ENCODE measurements at places on chromosomes 4 and X.

DNA sequence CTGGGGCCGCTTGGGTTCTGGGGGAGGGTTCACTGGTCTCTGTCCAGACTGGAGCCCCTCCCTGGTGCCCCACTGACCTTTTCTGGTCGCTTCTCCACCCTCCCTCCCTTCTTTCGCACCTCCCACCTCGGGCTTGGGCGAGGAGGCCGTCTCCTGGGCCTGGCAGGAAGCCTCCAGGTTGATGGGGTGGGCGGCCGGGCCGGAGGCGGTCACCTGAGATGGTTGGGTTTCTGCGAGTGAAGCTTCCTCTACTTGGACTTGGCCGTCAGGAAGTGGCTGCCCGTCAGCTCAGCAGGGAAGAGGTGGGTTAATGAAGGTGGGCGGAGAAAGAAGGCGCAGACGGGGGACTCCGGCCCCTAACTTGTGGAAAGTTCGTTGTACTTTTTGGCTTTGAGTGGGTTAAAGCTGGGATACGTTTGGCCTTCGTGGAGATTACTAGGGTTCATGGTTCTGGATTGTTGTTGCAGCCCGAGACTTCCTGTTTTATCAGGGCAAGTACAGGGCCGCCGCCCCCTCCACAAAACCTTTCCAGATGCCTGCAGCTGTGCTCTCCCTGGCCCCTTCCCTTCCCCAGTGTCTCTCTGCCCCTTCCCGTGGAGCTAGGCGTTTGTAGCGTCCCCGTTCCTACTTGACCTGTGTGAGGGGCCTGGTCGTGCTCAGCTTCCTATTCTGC is 1.2 kb downstream of the AKAP17A start:
- DNase-seq = no peak

DNA sequence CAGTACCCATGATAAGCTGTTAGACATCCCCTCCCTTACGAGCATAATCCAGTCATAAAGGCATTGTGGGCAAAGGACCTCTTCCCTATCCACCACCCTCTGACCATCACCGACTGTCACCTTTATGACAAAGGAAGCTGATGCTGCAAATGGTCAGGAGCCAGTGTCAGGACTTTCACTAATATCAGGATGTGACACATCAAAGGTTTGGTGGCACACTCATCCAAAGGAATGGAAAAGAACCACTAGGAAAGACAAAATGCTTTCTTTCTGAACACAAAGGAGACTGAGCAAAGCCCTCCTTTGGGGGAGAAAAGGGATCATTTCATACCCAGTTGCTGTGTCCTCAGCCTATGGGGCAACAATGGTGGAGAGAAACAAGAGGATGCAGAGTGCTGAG is 66.9 kb upstream of the PROM1 start:
- DNase-seq = no peak

DNA sequence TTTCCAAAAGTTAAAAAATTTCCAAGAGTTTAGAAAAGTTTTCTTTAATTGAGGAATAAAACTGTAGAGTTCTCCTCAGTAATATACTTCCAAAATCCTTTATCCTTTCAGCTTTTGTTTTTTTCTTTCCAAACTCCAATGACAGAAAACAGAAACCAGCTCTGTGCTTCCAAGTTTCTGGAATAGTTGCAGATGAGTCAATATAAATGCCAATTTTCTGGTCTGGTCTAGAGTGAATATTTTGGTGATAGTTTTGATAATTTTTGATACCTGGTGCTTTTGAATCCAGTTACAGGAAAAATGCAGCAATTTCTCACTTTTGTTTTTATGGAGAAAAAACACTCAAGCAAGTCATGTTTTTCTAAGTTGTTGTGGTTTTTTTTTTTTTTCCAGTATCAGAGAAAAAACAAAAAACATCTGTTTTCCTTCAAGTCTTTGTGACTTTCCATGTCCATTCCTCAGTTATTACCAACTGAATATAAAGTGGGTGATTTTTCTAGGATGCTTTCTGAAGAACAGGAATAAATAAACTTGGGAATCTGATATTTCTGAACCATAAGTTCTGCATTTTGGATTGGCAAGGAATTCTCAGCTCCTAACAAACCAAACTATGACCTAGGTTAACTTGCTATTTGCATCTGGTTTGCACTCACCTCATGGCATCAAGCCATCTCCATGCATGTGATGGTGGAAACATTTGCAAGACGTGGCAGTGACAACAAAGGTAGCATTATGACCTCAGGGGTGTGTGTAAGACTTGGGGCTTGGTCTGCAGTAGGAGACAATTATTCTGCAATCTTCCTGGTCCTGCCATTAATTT is 139.1 kb downstream of the VEGFC start:
- DNase-seq = no peak

DNA sequence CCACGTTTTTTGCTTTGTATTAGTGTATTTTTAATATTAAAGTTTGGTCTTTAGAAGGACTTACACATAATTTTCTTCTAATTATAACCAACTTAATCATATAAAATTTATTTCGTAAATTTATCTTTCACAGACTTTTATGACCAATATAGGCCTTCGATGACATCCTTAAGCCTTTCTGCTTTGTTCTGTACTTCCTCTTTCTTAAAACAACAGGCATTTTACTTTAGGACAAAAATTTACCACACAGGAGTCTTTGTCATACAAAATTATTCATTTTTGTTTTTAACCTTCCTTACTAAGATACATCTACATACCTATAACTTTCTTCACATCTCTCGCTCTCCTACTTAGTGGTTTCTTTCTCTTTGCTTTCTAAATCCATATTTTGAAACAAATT is 56.3 kb downstream of the RGS12 start:
- no peak for DNase-seq

GRCh38 chrX:137999552-137999951 is 433.6 kb downstream of the ZIC3 start:
- no peak for DNase-seq

DNA sequence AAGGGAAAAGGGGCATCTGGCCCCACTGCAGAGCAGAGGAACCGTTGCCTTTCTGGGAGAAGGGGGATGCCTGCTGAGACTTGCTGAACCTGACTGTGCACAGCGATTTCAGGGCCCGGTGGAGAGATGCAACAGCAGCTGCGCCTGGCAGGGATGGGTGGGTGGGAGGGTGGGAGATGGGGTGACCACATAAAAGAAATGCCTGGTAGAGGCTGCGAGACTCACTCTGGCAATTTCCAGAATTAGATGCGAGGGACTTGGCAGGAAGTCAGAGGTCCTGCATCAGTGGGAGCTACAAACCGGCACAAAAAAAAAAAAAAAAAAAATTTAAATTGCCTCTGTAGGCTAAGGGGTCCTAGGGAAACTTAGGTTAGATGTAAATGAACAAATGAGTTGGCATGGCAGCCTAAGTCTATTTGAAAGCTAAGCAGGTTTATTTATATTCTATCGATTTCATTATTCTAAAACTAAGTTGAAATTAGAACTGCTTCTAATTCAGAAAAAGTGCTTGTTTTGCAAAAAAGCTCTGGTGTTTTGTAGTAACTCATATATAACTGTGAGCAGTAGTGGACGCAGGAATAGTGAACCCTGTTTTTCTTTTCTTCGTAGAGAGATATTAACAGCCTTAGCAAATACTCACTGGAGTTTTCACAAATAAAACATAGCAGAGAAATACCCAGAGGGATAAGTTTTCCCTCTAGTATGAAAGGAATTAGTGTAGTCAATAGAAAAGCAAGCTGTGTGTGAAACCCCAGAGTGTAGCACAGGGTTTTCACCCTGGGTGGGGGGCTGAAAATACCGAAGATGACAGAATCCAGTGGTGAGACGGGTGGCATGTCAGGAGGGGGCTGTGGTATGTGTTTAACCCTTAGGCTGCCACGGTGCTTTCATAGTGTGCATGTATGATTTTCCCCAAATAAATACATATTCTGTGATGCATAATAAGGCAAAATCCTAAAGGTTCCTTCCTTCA is 130.1 kb downstream of the EGF start:
- no peak for DNase-seq

- DNase-seq = no peak
These were observed 29.7 kb upstream of the FGF2 start for GRCh38 chr4:122796801-122797404.

DNA sequence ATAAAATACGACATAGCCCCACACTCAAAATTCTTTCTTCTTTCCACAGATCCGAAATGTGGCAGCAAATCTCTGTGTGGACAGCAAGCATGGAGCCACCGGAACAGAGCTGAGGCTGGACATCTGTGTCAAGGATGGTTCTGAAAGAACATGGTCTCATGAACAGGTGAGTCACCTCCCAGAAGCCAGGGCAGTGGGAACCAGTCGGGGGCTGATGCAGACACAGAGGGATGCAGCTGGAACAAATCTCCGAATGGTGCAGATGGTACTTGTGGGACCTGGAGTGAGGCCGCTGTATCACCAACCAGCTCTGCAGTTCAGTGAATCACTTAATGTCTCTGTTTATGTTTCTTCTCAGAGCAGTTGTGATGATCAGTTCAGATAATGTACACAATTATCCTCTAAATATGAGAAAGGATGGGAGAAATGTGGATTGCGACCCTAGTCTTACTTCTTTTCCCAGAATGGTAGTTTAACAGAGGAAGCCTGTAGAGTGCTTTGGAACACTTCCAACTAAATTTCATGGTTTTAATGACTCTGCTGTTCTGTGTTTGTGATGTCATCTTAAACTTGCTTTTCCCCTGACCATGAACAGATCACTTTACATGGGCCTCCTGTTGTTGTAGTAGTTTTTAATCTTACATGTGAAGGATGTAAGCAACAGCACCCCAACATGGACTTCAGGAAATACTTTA is 159.3 kb upstream of the GALNT7 start:
- no peak for DNase-seq

- no peak for DNase-seq
These were observed 107.1 kb downstream of the TMEM131L start for GRCh38 chr4:153573221-153573620.

GRCh38 chr4:17761062-17761461 is 20.4 kb downstream of the FAM184B start:
- DNase-seq = no peak

- DNase-seq = no peak
These were observed 13.5 kb downstream of the ANKRD17 start for GRCh38 chr4:73244945-73245601.

DNA sequence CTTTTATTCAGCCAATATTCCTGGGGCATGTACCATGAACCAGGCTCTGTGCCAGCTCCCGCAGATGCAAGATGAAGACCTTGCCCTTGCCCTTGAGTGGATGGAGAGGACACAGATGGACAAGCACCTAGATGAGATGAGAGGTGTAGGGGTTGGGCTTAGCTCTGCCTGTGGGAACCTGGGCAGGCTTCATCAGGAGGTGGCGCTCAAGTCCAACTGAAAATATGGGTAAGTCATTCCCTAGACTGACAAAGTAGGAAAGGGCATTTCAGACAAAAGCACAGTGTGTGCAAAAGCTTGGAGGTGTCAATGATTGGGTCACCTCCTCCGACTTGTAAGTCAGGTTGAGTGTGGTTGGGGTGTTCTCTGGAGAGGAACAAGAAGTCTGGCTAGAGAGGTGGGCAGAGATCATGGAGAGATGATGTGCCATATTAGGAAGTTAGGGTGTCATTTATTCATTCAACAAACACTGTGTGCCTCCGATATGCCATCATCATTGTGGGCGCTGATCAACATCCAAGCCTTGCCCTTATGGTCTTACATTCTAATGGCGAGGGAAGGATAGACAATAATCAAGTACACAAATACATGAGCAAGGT is 64.6 kb downstream of the ANAPC4 start:
- DNase-seq = peak; percentile 6

GRCh38 chr4:38189445-38189844 is 229.2 kb downstream of the PTTG2 start:
- no peak for DNase-seq

DNA sequence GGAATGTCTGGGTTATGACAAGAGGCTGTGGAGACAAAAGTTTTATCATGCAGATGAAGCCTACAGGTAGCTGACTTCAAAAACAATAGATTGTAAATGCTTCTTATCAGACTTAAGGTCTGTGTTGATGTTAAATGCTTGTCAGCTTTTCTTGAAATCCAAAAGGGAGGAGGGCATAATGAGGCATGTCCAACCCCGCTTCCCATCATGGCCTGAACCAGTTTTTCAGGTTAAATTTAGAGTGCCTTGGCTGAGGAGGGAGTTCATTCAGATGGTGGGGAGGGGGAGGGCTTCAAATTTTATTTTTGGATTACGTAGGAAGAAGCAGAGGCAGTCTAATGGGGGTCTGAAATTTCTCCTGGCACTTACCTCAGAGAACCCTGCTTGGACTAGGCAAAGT is 207.7 kb upstream of the HDX start:
- DNase-seq = no peak

GRCh38 chrX:5748586-5749150 is 480.0 kb downstream of the NLGN4X start:
- no peak for DNase-seq

DNA sequence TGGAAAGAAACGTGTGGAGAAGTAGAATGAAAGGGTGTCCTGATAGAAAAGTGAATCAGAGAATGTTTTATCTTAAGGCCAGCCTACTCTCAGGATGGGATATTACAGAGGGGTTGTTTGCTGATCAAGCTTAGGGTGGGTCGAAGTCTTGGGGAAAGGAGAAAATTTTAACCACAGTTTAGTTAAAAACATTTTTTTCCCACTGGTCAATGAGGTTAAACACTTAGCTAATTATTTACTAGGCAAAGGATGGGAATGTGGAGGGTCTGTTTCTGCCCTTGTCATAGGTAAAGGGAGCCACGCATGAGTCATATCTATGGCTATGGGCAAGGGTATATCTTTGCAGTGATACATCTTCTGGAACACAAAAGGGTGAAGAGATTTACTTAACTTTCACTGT is 16.1 kb upstream of the SULT1E1 start:
- DNase-seq = no peak

DNA sequence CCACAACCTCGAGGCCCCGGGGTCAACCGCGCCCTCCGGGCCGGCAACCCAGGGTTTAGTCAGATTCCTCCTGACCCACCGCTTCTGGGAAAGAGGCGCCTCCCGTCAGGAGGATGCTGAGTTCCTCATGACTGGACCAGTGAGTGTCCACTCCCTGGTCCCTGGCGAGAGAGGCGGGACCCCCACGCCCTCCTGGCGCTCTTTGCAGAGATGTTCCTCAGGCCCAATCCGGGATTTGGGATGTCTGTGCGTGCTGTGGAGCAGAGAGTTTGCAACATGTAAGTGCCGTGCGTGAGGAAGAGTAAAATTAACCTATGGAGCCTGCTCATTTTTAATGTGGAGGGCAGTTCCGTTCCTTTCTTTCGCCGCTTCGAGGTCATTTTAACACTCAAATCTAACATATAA is 824 bp upstream of the UGDH start:
- DNase-seq = no peak

GRCh38 chrX:71107245-71107644 is 705 bp upstream of the CXorf65 start:
- no peak for DNase-seq

DNA sequence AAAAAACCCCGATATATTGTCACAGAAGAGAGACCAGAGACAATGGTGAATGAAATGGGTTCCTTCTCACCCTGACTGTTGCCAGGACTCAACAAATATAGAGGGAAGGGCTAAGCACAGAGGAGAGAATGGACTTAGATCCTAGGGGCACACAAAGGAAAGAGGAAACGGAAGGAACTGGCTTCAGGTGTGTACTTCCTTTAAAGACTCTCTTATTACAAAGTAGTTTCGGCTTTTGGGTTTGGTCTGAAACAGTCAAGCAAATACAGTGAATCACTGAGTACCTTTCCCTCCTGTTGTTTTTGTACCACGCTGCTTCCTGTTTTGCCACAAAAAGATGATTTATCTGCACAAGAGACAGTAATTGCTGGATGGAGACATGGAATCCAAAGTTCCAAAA is 46.1 kb upstream of the S100G start:
- no peak for DNase-seq

Data from NCI-H2171 (cell line).